Right ventricle myocardium inferior (tissue), 1 donor: ENCODE measurements at places on chromosomes 13 and 19.
A peak's percentile ranks its signal among the peaks of the same experiment; 100 is the strongest.

DNA sequence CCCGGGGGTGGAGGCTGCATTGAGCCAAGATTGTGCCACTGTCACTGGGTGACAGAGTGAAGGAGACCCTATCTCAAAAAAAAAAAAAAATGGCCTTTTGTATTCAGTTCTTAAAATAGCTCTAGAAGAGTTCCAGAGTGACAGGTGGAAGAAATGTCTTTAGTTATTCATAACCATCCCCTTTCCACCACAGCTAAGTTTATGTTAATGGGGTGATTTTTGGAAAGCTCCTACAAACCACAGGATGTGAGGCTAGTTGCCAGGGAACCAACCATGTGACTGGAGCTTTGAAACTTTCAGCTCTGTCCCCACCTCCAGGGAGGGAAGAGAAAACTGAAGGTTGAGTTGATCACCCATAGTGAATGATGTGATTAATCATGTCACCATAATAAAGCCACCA is 6.9 kb downstream of the ZNF490 start:
- no peak for DNase-seq

DNA sequence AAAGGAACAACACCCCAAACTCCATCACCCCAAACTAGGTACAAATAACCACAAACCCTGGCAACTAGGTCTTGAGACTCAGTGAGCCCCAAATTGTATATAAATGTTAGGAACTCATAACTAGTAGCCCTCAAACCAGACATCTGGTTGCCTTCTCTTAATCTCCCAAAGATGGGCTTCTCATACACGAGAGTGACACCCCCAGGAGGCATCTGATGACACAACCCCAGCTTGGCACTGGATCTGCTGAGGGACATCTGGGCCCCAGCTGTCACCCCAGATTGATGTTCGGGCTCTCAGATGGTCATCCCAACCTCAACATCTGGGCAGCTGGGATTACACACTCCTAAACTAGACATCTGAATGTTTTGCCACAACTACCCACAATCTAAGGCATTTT is 14.8 kb downstream of the RABAC1 start:
- no peak for DNase-seq

DNA sequence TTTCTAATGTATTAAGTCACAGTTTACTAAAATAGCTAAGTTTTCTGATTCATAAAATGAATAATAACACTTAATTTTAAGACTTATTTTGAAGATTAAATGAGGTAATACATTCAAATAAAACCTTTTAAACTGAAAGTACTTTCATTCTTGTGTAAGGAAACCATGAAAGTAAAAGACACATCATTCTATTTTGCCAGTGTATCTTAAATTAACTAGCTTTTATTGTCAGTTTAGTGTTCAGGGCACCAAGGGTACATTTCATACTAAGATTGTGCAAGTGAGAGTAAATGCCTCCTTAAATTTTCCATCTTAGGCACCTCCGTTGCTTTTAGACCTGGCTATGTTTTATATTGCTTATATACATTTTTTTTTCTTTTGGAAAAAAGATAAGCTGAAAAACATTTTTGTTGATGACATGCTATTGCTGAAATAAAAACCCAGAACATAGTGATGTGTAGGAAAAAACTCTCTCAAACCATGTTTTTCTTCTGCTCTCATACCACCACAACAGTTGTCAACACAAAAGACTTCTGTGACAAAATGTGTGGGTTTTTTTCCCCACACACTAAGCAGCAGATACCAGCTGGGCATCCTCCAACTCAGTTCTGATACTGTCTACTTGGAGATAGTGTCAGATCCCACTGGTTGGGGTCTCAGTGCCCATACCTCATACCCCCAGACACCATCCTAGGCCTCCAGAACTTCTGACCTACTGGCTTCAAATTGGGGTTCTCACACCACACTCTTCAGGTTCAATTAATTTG is 30.7 kb upstream of the LPAR6 start:
- no peak for DNase-seq

DNA sequence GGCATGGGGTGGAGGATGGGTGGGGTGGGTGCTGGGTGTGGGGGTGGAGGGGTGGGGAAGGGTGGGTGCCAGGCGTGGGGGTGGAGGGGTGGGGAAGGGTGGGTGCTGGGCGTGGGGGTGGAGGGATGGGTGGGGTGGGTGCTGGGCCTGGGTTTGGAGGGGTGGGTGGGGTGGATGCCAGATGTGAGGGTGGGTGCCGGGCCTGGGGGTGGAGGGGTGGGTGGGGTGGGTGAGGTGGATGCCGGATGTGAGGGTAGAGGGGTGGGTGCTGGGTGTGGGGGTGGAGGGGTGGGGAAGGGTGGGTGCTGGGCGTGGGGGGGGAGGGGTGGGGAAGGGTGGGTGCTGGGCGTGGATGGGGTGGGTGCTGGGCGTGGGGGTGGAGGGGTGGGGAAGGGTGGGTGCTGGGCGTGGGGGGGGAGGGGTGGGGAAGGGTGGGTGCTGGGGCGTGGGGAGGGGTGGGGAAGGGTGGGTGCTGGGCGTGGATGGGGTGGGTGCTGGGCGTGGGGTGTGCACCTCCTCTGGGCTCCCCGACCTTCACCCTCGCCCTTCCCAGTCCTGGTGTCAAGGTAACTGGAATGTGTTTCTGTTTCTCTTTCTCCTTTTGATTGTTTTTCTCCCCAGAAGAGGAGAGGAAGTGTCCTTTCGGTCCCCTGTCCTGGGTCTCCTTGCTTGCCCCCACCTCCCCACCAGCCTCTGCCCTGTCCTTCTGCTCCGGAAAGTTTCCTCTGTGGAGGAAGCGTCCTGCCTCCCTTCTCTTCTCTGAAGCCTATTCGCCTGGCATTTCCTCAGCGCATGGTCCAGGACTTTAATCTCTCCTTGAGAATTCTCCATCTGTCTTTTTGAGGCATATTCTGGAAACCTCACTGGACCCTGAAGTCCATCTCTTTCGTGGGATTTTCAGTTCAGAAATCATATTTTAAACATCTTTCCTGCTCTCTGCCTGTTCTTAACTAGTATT is 22.9 kb upstream of the CFAP97D2 start:
- DNase-seq = no peak

- DNase-seq = no peak
These were observed 27.5 kb upstream of the UBE2L5 start for GRCh38 chr13:30394751-30395191.

DNA sequence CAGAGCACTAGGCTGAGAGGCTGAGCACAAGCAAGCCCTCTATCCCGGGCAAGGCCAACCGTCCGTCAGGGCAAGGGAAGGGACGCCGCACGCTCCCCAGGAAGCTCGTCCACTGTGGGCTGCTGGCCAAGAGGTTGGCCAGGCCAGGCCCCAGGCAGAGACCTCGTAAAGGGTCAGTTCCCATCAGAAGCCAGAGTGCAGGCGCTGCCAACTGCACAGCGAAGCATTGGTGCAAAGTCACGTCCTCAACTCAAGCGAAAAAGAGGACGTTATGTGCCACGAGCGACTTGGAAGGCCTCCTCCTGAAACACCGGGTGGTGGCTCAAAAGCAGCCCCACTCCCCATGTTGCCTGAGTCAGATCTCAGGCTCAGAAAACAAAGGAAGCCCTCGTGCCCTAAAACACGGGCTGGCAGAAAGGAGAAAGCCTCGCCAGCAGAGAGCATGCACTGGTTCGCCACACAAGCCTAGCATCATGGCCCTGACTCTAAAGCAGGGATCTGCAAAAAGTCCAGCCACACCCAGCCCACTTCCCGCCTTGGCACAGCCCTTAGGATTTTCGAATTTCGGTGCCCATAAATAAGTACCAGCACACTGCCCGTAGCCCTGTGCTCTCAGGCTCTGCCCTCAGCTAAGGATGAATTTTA is 4.7 kb downstream of the AKAP8 start:
- DNase-seq = peak; percentile 86

DNA sequence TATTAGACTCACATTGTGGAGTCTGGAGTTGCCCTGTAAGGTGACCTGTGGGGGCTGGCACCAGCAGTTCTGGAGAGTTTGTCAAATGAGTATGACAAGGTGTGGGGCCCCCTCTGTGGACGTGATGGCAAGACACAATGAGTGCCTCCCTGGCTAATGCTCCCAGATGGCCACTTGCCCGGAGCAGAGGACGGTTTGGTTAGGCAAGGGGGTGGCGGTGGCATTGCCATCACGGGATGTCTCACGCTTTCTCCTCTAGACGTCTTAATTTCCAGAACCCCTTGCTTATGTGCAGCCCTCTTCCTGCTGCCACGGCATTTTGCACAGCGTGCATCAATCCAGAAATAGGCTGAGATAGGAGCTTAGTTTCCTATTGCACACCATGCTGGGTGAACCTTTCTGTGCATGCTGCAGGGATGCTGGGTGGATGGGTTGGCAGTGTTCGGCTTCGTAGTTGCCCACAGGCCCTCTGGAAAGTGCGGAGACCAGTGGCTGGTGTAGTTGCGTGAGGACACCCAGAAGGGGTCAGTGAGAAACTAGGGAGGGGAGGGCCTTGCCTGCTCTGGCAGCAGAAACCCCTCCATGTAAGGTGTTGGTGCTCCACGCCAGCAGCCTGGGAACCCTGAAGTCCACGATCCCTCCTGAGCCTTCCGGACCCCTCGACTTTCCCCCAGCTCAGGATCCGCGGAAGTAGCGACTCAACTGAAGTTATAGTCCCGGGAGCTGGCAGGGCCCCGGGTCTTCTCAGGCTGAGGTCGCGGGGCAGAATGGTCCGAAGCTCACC is 18.1 kb upstream of the LRP3 start:
- no peak for DNase-seq

DNA sequence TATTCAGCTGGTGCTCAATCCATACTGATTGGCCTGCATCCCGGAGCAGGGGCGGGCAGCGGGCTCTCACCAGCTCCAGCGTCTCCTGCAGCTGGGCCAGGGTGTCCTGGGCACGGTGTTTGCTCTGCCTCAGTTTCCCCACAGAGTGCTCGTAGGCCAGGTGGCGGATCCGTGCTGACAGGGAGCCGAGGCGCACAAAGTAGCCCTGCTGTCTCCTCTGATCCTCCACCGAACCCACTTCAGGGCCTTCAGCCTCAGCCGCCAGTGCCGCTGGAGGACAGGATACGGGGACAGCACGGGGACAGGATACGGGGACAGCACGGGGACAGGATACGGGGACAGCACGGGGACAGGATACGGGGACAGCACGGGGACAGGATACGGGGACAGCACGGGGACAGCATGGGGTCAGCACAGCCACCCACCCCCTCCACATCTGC is 7.3 kb upstream of the PLIN4 start:
- no peak for DNase-seq

DNA sequence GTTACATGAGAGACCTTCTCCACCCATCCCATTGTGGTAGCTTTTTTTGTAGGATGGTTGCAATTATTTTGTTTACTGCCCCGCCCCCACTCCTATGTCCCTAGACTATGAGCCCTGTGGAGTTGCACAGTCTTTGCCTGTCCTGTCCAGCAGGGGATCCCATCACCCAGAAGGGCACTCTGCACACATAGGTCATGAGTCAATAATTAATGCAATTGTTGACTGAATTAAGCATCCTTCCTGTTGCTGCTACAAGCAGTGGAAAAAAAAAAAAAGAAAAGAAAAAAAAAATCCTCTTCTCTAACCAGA is 14.2 kb downstream of the C19orf81 start:
- no peak for DNase-seq

DNA sequence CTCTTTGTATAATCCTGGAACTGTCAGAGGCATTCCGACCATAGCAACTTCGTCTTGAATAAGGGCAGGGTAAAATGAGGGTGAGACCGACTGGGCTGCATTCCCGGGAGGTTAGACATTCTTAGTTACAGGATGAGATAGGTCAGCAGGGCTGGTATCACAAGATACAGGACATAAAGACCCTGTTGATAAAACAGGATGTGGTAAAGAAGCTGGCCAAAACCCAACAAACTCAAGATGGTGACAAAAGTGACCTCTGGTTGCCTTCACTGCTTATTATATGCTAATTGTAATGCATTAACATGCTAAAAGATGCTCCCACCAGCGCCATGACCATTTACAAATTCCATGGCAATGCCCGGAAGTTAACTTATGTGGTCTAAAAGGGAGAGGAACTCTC is 27.7 kb upstream of the MBNL2 start:
- DNase-seq = no peak

GRCh38 chr13:98690348-98691022 is 62.0 kb downstream of the SLC15A1 start:
- DNase-seq = no peak

DNA sequence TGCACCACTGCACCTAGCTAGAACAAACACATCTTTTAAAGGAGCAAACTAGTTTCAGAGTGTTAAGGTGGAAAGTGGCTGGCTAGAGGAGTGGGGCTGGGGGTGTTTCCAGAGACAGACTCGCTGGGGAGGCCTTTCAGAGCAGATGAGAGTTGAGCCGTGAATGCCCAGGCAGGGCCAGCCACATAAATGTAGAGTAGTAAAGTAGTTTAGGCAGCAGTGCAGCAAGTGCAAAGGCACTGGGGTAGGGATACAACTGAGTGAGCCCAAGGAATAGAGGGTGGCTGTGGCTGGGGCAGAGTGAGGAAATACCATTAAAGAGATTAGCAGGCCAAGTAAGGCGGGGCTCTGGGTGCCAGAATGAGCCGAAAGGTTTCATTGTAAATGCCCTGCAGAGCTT is 72.0 kb downstream of the ALOX5AP start:
- no peak for DNase-seq

DNA sequence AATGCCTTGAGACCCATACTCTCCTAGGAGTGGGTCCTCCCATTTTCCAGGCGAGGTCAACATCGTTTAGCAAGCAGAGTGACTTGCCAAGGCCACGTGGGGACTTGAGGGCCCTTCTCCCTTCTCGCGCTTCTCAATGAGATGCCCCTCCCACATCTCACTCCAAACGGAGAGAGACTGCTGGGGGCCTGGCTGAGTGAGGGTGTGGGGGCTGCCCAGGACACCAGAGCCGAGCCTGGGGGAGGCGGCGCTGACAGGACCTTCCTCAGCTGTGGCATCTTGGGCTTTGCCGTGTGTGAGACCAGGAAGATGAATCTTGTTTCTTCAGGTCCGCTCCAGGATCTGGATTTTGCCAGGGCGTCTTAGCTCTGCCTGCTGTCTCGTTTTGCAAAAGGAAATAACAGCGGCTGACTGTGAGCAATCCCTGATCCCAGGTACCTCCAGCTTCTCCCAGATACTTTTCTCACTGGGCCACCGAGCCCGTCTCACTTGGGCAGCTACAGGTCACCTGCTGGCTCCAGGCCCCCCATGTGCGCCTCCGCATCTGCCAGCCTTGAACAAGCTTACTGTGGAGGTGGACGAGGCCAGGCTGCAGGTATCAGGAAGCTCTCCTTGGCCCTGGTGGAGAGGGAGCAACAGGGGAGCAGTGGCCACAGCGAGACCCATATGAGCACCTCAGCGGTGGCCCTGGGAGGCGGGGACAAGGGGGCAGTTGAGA is 6.0 kb downstream of the COX6B2 start:
- no peak for DNase-seq

GRCh38 chr19:8209462-8210378 is 550 bp downstream of the CERS4 start:
- DNase-seq = peak; percentile 81

GRCh38 chr19:14450168-14450874 is 17.2 kb downstream of the PKN1 start:
- DNase-seq = no peak

DNA sequence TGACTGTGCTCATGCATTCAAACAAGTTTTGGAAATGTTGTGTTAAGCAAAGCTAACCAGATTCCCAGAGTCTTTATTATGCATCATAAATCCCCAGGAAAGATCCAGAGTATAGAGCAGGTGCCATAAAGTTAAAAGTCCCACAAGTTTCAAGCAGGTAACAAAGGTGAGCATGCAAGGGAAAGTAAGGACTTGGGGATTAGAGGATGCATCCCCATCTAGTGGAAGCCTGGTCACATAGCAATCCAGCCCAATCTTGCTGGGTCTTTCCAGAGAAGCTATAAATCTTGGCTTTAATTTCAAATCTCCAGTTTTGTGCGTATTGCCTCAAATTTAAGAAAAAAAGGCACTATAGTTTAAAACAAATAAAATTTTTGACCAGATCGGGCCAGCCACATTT is 72.7 kb downstream of the ZNF254 start:
- no peak for DNase-seq

- no peak for DNase-seq
These were observed 16.8 kb downstream of the NFIC start for GRCh38 chr19:3383121-3383722.
